ENCODE measurements at places on chromosomes 5 and 9.

- no peak for DNase-seq
These were observed 70.8 kb downstream of the MFAP3 start for GRCh38 chr5:154109416-154110106.

DNA sequence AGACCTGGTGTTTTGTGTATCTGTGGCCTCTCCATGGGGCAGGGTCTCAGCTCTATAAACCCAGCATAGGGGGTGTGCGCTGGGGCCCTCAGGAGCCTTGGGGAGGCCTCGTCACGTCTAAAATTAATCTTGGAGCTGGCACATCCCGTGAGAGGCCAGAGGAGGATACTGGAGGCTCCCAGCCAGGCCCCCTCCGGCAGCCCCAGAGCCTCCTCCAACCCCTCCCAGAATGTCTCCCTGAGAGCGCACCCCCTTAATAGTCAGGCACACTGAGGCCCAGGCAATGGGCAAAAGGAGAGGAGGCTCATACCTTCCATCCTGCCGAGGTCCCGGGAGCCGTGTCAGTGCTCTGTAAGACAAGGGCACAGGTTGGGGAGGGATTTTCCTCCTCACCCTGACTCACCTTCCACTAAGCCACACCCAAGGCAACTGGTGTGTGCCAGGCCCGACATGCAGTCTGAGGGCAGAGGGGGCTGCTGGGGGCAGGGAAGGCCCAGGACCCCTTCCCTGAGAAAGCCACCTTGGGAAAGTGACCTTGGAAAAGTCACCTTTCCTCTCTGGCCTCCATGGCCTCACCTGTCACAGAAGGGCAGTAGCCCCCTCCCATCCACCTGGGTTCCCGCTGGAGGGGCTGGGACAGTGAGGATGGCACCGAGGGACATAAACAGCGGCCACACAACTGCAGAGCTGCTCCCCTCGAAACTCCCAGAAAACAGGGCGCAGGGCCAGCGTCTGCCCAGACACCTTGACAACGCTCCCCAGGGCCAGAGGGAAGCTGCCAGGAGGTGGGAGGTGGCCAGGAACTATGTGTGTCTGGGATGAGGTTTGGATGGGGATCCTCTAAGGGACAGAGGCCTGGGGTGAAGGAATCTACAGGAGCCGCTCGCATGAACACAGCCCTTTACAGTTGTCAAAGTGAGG is 2.9 kb downstream of the AK1 start:
- no peak for DNase-seq

- no peak for DNase-seq
These were observed 128.8 kb downstream of the TMC1 start for GRCh38 chr9:72650206-72650605.

GRCh38 chr5:56513141-56513540 is 280.0 kb upstream of the ANKRD55 start:
- DNase-seq, result no peak

GRCh38 chr9:121987314-121987713 is 105.8 kb downstream of the TTLL11 start:
- no peak for DNase-seq

DNA sequence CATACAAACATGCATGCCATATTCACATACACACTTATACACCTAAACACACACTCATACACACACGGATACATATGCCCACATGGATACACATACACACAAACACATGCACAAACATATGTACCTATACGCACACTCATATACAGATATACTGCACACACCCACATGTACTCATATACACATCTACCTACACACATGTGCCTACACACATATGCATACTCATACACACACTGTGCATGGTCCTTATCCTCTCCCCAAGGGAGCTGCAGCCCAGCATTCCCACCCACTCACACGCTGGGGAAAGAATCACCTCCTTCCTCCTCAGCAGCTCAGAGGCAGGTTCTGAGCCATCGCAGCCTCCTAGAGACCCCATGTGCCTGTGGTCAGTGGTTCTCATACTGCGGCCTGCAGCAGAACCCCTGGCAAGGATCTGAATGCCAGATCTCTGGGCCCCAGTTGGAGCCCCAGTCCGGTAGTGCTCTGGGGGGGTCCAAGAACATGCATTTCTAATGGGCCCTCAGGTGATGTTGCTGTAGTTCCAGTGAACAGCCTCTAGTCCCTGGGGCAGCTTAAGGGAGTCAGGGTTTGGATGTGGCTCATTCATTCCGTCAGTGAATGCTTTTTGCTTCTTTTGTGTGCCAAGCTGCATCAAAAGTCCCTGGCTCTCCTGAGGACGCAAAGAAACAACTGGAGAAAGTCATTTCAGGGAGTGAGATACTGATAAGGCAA is 39.0 kb downstream of the SEMA4D start:
- DNase-seq, result no peak

GRCh38 chr9:114919611-114920010 is 10.8 kb downstream of the TNFSF8 start:
- no peak for DNase-seq

DNA sequence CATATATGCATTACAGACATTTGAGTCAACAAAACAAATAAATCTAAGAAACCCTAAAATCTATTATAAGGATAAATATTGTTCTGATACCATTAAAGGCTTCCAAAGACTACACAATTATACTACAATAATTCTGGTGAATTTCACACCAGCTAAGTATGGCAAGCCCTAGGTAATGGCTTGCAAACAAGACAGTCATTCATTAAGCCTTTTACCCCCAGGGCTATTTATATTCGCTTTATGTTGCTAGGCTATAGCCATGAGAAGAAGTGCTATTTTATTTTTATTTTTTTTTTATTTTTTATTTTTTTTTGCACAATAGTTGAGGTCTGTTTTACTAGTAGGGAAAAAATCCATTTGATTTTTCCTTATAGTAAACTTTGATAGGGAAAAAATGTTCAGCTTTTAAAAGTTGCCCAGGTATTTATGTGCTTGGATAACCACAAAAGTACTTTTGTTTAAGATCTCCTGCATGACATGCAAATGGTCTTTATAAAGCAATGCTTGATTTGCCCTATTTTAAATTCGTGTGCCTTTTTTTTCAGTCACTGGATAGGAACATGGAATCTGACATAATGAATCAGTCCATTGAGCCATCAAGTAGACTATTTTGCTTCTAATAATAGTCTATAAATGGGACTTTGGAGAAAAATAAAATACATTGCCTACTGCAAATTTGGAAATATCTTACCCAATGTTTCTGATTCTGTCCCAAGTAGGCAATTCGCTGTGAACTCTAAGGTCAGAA is 946.3 kb upstream of the COX7C start:
- DNase-seq, result no peak

GRCh38 chr5:1638658-1639400 is 115.1 kb upstream of the LPCAT1 start:
- DNase-seq, result peak; percentile 19

GRCh38 chr5:80034559-80034958 is 589 bp upstream of the THBS4 start:
- no peak for DNase-seq

- no peak for DNase-seq
These were observed 1.4 kb downstream of the PRR16 start for GRCh38 chr5:120465436-120465961.

GRCh38 chr9:97518909-97519307 is 17.4 kb downstream of the TMOD1 start:
- DNase-seq, result no peak

DNA sequence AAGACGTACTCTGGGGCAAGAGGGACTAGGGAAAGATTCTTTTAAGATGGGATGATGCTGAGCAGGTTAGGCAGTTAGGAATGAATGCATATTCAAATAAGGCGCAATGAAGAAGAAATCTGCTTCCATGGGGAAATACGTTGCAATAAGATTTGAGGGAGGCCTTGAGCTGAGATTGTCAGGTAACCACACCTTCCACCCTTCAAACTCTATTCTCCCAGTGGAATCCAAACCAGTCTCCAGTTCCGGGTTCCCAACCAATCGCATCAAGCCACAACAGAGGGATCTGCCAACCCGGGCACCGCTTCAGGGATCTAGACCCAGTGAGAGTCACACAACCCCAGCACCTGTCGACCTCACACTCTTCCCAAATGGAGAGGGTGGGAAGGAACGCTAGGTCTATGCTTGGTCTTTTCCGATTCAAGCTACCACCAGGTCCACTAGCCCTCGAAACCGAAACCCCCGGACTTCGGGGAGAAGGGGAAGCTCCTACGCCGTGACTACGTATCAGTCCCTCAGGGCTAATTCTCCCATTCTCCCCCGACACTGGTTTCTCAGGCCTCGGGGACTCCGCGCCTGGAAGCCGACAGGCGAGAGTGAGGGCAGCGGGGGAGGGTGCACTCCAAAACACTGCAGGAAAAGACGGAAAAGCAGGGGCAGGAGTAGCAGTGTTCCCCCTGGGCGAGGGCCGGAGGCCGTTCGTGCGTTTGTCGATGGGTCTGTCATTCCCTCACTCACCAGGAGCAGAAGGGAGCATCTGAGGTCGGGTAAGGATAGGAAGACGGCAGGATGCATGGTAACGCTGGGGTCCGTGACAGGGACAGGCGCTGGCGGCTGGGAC is 534 bp downstream of the ERP44 start:
- DNase-seq, result peak; percentile 56

DNA sequence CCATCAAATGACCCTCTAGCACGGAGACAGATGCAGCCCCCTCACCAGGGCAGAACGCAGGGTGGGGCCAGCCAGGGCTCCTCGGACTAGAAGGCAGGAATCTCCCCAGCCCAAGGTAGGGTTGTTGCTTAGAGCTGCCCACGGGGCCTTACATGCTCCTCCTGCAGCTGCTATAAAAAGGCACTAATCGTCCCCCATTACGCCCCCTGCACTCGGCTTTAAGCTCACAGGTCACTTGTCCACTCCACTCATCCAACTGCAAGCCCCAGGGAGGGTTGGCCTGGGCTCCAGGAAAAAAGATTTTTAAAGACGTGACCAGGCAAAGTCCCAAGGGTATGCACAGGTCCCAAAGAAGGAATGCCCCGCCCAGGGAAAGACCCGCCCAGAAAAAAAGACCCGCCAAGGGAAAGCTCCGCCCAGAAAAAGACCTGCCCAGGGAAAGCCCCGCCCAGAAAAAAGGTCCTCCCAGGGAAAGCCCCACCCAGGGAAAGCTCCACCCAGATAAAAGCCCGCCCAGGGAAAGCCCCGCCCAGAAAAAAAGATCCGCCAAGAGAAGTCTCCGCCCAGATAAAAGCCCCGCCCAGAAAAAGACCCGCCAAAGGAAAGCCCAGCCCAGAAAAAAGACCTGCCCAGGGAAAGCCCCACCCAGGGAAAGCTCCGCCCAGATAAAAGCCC is 11.1 kb downstream of the GRIN1 start:
- no peak for DNase-seq

DNA sequence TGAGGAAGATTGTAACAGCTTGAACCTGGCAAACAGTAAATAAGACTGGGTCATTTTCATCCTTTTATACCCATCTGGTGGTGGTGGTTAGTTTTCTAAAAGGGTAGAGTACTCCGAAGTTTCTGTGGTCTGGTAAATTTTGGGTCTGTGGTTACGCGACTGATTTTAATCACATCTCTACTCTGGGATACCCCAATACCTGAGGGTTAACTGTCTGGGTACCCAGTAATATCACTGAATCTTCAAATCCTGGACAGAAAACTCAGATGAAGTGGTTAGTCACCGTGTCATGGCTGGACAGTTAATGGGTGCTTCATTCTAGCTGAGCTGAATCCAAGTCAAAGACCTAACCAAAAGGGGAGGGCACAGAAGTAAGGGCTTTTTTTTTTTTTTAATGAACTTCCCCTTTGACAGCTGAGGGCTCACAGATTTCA is 474.2 kb downstream of the GADD45G start:
- no peak for DNase-seq

GRCh38 chr5:68662804-68663307 is 431.0 kb upstream of the SLC30A5 start:
- no peak for DNase-seq

DNA sequence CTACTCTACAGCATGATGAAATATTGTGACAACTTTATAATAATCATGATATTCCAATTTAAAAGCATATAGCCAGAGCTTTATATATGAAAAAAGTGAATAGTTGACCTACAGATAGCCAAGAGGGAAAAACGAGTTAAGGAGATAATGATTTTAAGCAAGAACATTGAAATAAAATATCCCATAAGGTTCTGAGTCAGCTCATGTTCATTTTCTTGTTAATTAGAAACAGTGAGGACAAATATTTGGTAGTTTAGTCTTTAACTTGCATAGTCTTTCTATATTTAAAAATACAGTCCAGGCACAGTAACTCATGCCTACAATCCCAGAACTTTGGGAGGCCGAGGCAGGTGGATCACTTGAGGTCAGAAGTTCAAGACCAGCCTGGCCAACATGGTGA is 55.8 kb upstream of the CDH6 start:
- no peak for DNase-seq

GRCh38 chr5:142087920-142088679 is 20.5 kb upstream of the NDFIP1 start:
- DNase-seq, result no peak

DNA sequence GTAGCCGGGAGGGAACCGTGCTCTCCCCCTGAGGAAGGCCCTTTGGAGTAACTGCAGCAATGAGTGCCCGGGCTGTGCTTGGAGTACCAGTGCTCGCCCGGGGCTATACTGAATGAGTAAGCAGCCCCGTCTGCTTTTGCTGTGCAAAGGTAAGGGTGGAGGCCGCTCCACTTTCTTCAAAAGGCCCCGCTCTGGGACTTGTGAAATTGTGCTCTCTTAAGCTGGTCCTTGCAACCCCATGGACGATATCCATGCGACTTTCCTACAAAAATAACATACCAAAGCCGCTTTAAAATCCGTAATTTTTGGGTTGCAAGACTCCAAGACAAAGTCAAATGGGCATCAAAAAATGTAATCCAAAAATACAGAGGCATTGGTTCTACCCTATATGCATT is 578 bp upstream of the TNFAIP8 start:
- DNase-seq, result peak; percentile 47

GRCh38 chr9:134676886-134677285 is 35.3 kb downstream of the COL5A1 start:
- DNase-seq, result no peak

DNA sequence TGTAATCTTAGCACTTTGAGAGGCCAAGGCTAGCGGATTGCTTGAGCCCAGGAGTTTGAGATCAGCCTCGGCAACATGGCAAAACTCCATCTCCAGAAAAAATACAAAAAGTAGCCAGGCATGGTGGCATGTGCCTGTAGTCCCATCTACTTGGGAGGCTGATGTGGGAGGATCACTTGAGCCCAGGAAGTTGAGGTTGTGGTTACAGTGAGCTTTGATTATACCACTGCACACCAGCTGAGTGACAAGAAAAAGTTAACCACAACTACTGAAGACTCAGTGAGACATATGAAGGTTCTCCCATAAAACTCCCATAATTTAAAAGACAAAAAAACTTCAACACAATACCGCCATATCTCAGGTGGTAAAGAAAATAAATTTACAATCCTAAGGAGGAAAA is 98.0 kb downstream of the NR6A1 start:
- DNase-seq, result peak; percentile 33

DNA sequence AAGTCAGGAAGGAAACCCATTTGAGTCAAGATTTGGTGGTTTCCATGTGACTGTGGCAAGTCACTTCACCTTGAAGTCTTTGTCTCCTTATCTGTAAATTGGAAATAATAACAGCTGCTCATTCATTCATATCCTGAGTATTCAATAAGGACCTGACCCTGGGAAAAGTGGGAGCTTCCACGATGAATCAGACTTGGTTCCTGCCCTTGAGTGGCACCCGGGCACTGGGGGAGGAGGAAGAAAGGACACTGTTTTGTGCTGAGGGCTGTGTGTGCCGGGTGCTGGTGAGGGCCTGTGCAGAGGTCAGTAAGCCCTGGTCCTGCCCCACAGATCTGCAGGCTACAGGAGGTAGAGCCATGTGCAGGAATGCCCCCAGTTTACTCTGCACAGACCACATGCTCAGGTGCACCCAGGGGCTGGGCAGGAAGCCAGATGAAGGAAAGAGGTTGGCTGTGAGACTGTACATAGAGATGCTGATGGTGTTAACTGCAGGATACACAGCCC is 6.8 kb downstream of the NDST1 start:
- DNase-seq, result no peak

GRCh38 chr9:126388964-126389708 is 62.5 kb downstream of the MVB12B start:
- DNase-seq, result no peak

Measured in activated naive CD4-positive, alpha-beta T cell treated with anti-CD3 and anti-CD28 coated beads, Interleukin-2, amount 10 ng/mL, durations not matched to agents 7 days and 5 days (primary cell).